ENCODE measurements at places on chromosomes 6 and 20. TPM values are rescaled to one million over a fixed set of nuclear protein-coding genes. Genes with fewer than 3 reads are reported as not detected.

Gene PPP1R3G
- 11.1 TPM for total RNA-seq

Gene SLC17A1
- total RNA-seq: not detected

Gene LHFPL5
- not detected for total RNA-seq

Gene RGS17
- 0.16 TPM for total RNA-seq

Gene MRPS26
- 55.6 TPM for total RNA-seq

DNA sequence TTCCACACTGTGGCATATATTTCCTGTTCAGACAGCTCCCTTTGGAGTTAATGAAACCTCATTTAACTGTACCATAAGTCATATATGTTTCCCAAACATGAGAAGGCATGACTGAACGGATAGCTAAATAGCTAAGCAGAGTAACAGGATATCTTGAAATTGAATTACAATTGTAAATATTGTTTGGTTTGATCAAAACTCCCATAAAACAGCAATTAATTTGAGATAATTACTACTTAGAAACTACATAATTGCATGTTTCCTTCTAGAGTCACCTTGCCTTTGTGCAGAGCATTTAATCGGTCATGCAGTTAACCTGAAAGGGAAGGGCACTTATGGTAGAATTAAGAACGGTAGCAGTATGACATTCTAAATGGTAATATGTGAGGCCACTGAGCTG is 179.0 kb upstream of the MAP3K7 start:
- no peak overlapping the region for H3K27ac ChIP-seq
- H3K4me1 ChIP-seq: no peaks in the 10 kb centered on the region
- no peak overlapping the region for H3K4me3 ChIP-seq
- H3K36me3 ChIP-seq: no peaks in the 10 kb centered on the region
- DNase-seq: no peak
- no peaks in the 10 kb centered on the region for H3K27me3 ChIP-seq

GRCh38 chr20:50569864-50570836 is 60.0 kb downstream of the PTPN1 start:
- H3K36me3 ChIP-seq: peaks cover 42% of the 10 kb centered on the region
- DNase-seq: no peak
- peaks cover 81% of the 10 kb centered on the region for H3K4me1 ChIP-seq
- no peak overlapping the region for H3K4me3 ChIP-seq

GRCh38 chr20:60820149-60820548 is 431.9 kb upstream of the CDH4 start:
- no peak for DNase-seq
- H3K27me3 ChIP-seq: peaks cover 83% of the 10 kb centered on the region
- H3K36me3 ChIP-seq: no peaks in the 10 kb centered on the region
- no peak overlapping the region for H3K27ac ChIP-seq

DNA sequence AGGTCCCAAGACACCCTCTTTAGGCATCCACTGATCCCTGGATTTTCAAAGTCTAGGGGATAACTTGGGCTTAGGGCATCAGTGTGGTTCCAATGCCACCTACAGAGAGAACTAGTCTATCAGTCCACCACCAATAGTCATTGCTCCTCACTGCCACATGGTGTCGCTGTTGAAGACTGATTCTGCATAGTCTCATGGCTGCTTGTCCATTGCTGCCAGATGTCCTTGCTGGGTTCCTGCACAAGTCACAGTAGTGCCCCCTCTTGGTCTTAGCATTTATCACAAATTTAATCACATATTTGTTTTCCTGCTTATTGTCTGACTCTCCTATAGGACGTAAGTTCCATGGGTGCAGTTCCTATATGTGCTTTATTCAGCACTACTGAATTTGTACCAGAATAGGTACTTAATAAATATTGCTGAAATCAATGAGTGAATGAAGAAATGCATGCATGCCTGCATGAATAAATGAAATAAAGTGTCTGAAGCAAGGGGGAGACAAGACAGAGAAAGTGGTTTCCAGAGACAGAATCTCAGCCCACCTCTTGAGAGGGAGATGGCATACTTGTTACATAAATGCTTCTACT is 45.9 kb upstream of the RALY start:
- DNase-seq: no peak
- no peak overlapping the region for H3K27ac ChIP-seq
- no peaks in the 10 kb centered on the region for H3K36me3 ChIP-seq
- no peak overlapping the region for H3K4me3 ChIP-seq
- H3K27me3 ChIP-seq: no peaks in the 10 kb centered on the region

GRCh38 chr6:34529665-34530327 is 26.3 kb downstream of the SPDEF start:
- no peak overlapping the region for H3K27ac ChIP-seq
- H3K36me3 ChIP-seq: no peaks in the 10 kb centered on the region
- peaks cover 16% of the 10 kb centered on the region for H3K4me1 ChIP-seq
- DNase-seq: peak; percentile 42
- no peak overlapping the region for H3K4me3 ChIP-seq

GRCh38 chr20:6339176-6339575 is 216.3 kb upstream of the FERMT1 start:
- H3K27me3 ChIP-seq: no peaks in the 10 kb centered on the region
- no peak for DNase-seq
- H3K27ac ChIP-seq: no peak overlapping the region
- no peaks in the 10 kb centered on the region for H3K36me3 ChIP-seq
- no peaks in the 10 kb centered on the region for H3K4me1 ChIP-seq

GRCh38 chr6:92708270-92708669 is 711.1 kb downstream of the EPHA7 start:
- H3K4me1 ChIP-seq: no peaks in the 10 kb centered on the region
- DNase-seq: no peak
- H3K4me3 ChIP-seq: no peak overlapping the region

DNA sequence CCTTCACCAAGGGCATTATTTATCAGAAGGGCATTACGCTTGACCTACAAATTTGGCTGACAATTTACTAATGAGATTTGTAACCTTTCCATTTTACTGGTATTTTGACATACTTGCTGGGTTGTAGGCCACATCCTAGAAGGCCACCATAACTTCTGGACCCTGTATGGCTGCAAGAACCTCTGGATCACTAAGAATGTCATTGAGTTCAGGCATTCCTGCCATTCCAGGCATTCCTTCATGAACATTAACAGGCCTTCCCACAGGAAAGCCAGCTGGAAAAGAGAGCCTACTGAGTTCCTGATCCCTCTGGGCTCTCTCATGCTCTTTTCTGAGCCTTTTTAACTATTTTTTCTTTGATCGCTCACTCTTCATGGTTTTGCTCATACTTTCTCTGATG is 28.4 kb upstream of the SLC35A1 start:
- H3K4me3 ChIP-seq: no peak overlapping the region
- no peak overlapping the region for H3K27ac ChIP-seq
- H3K27me3 ChIP-seq: no peaks in the 10 kb centered on the region
- H3K36me3 ChIP-seq: no peaks in the 10 kb centered on the region
- no peaks in the 10 kb centered on the region for H3K4me1 ChIP-seq

DNA sequence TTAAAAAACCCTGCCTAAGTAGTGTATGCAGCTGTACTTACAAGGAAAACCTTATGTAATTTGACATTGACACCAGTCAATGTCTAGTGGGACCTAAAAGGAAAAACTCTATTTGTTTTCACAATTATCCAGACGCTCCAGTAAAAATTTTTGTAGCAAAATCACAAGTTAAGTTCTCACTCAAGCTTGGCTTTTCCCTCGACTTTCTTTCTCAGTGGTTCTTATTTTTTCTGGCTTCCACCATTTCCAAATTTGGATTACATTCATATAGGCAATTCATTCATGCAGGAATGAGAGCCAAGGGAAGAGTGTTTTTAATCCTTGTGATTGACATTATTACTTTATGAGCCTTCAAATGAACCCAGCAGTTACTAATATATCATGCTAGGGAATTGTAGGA is 66.0 kb upstream of the ADGRG6 start:
- H3K4me1 ChIP-seq: no peaks in the 10 kb centered on the region
- H3K27me3 ChIP-seq: no peaks in the 10 kb centered on the region
- no peak for DNase-seq
- no peak overlapping the region for H3K4me3 ChIP-seq

Data from left ventricle myocardium inferior (tissue), 1 donor.